Hindlimb muscle (tissue), 1 donor: ENCODE measurements at places on chromosomes 1 and 21. TPM values are rescaled to one million over a fixed set of nuclear protein-coding genes. Genes with fewer than 3 reads are reported as not detected.

Gene RNU1-3
- not detected for polyA plus RNA-seq

Gene KRTAP19-1
- not detected for polyA plus RNA-seq

Gene FNDC10
- 3.0 TPM for polyA plus RNA-seq

Gene TSHB
- not detected for polyA plus RNA-seq

Gene COL9A2
- 1.2 TPM for polyA plus RNA-seq
